ENCODE measurements at places on chromosomes 3 and 15.

DNA sequence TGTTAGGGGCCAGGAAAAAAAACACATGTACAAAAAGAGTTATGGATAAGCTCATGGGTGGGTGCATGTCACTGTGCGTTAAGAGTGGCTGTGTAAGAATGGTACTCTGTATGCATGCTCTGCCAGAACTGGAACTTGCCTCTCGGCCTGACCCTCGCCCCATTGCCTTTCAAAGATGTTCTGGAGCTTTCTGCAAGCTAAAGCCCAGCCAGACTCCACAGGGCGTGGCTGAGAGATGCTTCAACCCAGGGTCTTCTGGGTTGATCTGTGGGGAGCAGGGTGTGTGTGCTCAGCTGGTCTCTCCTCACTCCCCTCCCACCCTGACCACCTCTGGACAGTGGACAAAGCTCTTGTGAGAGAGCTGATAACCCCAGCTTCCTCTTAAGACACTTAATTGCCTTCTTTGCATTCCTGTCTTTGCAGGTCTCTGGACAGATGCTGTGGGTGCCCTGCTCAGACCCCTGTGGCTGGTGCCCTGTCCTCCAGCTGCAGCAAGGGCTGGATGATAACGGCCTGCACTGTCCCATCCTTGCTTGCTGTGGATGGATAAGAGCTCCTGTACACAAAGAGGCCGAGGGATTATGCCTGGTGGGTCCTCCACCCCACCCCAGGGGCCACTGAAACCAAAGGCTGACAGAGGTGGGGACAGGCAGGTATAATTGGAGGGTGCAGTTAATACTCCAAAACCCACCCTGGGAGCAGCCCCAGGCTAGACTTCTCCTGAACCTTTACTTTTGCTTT, 28.7 kb downstream of the ALDH1L1 start:
- no peak for DNase-seq

DNA sequence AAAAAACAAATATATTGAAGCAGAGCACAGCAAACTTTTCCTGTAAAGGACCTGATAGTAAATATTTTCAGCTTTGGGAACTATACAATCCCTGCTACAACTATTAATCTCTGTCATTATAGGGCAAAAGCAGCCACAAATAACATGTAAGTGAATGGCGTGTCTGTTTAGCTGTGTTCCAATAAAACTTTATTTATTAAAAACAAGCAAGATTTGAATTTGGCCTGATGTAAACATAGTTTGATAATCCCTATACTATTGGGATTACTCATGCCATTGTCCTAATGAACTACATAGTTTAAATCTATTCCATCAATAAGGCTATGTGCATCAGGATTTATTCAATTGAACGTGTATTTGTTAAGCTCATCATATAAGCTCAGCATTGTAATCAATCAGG, 286.8 kb upstream of the CNTN6 start:
- no peak for DNase-seq

DNA sequence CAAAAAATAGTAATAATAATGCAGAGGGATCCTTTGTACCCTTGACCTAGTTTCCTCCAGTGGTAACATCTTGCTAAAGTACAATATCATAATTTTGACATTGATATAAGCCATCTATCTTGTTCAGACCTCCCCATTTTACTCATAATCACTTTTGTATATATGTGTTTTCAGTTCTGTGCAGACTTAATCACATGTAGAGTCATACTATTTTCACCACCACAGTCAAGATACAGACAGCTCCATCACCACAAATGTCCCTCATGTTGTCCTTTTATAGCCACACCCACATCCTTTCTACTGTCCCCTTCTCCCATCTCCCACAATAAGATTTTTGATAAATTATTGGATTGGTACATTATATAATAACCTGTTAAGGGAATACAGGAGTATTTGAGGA, 25.4 kb downstream of the ZNF609 start:
- no peak for DNase-seq

GRCh38 chr15:60546744-60547143, 67.8 kb upstream of the ICE2 start:
- no peak for DNase-seq

- no peak for DNase-seq
Observed at GRCh38 chr3:197007953-197008352, 21.7 kb downstream of the MELTF start.

DNA sequence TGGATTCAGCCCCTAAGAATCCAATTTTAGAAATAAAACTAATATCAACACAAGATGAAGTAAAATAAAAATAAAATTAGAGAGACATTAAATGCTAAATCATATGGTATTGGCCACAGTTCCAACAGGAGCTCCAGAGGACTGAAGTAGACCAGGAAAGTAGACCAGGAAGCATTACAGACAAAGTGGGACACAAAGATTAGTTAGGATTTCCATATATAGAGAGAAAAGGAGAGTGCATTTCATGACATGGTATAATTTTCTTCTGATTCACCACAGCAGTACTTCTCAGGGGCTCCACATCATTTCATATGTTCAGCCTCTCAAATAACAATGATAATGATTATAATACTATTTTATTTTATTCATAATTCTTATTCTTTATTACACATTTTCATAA, 18.3 kb downstream of the FGF7 start:
- DNase-seq: no peak

DNA sequence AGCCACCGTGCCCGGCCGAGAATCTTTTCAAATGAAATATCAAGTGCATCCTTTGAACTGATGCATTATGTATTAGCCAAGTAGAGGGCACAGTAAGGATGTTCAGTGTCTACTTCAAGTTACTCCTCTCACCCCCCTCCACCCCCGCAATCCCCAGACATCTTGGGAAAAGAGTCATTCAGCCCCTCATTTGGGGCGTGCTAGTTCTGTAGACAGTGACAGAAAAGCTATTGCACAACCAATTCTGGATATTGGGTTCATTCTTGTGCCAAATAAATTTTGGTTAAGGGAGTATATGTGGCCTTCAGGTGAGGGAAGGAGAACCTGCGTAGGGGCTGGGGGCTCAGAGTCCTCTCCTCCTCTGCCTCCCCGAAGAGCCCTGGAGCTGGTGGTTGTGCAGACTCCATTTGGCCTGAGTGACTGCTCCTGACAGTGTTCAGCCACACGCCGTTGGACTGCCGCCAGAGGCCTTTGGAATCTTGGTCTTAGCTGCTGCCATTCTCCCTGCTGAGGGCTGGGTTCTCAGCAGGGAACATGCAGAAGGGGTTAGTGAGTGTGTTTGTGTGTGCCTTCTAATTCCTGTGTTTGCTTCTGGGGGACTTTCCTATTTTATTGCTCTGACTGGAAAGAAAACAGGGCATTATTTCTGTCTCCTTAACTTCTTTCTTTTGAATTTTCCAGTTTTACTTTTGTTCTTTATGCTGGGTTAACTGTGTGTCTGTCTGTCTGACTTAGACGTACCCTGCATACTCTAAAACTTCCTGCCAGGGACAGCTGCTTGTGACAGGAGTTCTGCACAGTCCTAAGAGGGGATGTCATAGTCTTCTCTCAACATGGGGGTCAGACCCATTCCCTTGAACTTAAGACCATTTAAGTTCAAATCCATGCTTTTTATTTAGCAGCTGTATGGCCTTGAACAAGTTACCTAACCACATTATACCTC, 21.0 kb downstream of the RARB start:
- DNase-seq: no peak

DNA sequence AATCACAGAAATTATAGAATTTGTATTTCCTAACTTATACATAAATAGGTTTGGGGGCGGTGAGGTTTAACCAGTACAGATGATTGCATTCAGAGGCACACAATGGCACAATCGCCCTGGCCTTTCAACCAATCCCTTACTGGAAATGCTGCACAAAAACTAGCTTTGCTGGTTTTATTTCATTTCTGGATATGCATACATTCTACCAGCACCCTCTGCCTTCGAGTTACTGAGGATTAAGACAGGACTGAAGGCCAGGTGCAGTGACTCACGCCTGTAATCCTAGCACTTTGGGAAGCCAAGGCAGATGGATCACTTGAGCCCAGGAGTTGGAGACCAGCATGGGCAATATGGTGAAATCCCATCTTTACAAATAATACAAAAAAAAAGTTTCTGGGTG, 336.1 kb downstream of the ARRDC4 start:
- DNase-seq: no peak

All from activated CD8-positive, alpha-beta T cell treated with anti-CD3 and anti-CD28 coated beads, Interleukin-2, amount 10 ng/mL, durations not matched to agents 7 days and 5 days (primary cell).